T-helper 2 cell treated with Interferon-gamma antibody and Interleukin-4, amounts not matched to agents 5 μg/mL and 100 μg/mL, for 36 hours (primary cell): ENCODE measurements at places on chromosomes 2 and 18.
A peak's percentile ranks its signal among the peaks of the same experiment; 100 is the strongest.

DNA sequence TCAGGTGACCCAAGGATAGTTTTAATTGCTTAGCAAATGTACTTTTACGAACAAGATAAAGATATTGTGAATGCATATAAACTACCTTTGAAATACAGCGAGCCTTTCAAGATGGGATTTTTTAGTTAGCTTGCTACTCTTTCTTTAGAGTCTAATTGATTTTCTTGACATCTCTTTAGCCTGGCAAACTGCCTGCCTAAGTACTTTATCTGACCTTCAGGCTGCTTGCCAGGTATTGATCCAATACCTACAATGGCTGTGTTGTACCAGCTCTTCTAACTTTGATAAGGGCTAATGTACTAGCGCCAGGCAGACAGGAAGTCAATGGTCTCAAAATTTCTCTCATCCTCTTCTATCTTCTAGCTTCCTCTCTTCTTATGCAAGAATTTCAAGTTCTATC, 414.4 kb upstream of the ACVR2A start:
- no peak for DNase-seq

GRCh38 chr2:22957446-22957845, 427.5 kb upstream of the KLHL29 start:
- DNase-seq: no peak

- DNase-seq: no peak
Measured at GRCh38 chr2:69139778-69140670, 127.0 kb downstream of the ANTXR1 start.

DNA sequence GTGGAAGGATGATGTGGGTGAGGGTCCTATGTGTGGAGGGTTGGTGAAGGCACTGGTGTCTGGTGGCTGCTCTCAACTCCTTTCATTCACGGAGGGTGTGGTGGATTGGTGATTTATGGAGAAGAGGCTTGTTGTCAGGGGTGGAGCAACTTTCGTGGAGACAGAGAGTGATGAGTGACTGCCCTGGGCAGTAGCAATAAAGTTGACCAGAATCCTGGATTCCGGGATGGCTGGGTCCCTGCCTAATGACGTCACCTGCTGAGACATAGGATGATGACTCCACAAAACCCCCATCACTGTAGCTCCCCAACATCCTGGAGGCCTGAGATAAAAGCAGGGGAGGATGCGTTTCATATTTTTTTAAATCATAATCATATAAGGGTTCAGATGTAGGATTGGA, 193.0 kb downstream of the ACKR3 start:
- DNase-seq: no peak

GRCh38 chr2:6806604-6807003, 59.1 kb downstream of the CMPK2 start:
- no peak for DNase-seq

DNA sequence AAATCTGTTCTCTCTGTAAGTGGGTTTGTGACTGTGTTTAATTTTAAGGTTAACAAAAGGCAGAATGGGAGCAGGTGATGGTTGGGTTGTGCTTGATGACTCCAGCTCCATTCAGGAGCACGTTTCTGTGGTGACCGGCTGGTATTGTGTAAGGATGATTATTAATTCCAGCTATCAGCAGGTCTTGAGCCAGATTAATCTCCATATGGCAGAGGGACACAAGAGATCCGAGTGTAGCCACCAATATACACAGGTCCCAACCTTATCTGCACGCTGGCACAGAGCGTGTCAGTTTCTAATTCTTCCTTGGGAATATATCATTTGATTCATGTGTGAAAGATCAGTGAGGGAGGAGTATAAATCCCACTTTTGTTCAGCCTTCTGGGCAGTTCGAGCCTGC, 199.0 kb upstream of the DCC start:
- no peak for DNase-seq

DNA sequence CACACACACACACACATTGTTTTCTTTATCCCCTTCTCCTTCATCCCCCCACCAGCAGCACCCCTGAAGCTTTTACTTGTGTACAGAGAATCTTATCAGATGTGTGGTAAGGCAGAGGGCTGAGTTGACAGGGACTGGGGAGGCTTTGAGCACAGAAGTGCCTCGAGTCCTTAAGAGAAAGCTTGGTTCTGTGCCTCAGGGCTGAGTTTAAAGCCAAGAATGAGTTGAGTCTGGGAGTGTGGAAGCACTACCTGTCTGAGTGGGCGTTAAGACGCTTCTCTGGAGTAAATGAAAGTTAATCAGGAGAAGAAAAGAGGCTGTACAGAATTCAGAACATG, 2.7 kb downstream of the ID2 start:
- peak; percentile 68 for DNase-seq

DNA sequence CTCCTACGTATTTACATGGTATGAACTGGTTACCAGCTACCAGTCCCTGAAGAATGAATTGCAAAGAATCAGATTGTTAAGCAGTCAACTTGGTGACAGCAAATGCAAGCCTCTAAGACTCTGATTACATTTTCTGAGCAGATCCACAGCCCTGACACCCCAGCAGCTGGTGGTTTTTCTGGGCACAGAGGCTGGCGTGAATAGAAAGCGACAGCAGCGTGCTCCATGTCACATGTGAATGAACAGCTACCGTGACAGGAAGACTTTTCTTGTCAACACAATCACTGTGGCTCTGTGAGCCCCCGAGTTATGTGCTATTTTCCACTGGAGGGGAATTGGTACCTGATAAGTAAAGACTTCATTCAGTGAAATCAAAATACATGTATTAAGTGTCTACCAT, 93.2 kb upstream of the CBLN2 start:
- DNase-seq: no peak

GRCh38 chr2:175156534-175156933, 11.5 kb downstream of the ATF2 start:
- no peak for DNase-seq

- no peak for DNase-seq
Measured at GRCh38 chr2:37168217-37168981, 11.6 kb upstream of the EIF2AK2 start.

GRCh38 chr2:214217599-214217998, 193.3 kb upstream of the VWC2L start:
- no peak for DNase-seq

- no peak for DNase-seq
Measured at GRCh38 chr18:11955239-11956029, 25.9 kb upstream of the IMPA2 start.

DNA sequence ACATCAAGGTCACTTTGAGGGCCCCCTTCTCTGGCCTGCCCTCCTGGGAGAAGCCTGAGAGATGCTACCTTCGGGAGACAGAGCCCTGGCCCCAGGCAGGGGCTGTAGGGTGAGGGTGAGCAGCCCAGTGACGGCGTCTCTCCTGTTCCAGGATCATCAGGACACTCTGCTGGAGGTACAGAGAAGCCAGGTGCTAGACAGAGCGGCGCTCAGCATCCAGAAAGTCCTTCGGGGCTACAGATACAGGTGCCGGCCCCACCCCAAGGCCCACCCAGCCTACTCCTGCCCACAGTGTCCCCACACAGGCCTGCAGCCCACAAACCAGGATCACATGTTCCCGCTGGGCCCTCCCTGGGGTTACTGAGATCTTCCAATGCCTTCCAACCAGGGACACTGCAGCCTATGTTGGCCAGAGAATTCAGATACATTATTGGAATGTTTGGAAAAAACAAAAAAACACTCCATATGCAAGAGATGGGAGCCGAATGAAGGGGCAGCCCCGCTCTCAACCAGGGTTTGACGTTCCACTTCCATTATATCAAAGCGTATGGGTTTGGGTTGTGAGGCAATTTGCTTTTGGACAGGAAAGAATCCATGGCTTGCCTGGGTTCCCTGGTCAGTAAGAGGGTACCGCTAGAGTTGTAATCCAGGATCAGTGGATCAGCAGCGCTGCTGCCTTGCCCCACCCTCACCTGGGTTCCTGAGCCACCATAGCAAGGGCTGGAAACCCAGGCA, 49.5 kb upstream of the GPR17 start:
- DNase-seq: no peak

DNA sequence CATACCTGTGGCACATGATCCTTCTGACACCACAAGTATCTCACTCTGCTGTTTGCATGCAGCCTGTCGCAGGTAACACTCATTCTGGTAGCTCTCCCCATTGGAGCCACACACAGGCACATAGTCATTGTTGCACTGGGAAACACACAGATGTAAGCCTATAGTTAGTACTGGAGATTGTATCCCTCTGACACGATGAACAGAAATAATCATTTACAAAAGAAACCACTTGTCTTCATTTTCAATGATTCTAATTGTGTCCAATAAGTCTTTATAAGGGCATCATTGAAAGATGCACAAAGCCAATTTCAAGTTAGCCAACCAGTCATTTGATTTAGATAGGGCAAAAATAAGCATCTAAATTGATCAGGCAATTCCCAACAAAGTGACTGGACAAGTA, 10.4 kb downstream of the TMEFF2 start:
- DNase-seq: no peak

- no peak for DNase-seq
Measured at GRCh38 chr2:134466141-134466540, 212.3 kb downstream of the MGAT5 start.

DNA sequence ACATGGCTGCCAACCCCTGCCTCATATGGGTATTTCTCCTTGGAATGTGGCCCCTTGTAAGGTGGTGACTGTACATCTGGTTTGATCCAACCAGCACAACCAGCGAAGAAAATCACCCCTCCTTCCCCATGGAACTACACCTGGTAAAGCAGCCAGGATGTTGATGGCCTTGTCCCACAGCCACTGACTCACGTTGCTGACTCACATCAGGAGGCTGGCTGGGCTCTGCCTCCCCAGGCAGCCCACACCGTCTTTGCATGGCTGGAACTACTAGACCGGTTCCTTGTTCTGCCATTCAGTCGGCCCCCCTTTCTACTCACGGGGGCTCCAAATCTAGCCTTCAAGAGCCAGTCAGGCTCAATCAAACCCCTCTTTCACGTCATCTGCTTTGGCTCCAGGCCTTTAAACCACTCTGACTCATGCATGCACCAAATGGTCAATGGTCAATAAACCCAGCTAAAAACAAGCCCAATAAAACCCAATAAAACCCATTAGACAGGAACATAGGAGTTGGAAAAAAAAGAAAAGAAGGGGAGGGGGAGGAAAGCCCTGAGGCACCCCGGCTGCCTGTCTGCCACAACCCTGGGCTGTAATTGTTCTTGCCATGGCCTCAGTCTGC, 114.8 kb downstream of the PLB1 start:
- DNase-seq: peak; percentile 58
